Stimulated activated CD8-positive, alpha-beta memory T cell treated with anti-CD3 and anti-CD28 coated beads, Interleukin-2, amount 100 ng/mL, for 48 hours (primary cell): ENCODE measurements at places on chromosomes 12 and 14.

DNA sequence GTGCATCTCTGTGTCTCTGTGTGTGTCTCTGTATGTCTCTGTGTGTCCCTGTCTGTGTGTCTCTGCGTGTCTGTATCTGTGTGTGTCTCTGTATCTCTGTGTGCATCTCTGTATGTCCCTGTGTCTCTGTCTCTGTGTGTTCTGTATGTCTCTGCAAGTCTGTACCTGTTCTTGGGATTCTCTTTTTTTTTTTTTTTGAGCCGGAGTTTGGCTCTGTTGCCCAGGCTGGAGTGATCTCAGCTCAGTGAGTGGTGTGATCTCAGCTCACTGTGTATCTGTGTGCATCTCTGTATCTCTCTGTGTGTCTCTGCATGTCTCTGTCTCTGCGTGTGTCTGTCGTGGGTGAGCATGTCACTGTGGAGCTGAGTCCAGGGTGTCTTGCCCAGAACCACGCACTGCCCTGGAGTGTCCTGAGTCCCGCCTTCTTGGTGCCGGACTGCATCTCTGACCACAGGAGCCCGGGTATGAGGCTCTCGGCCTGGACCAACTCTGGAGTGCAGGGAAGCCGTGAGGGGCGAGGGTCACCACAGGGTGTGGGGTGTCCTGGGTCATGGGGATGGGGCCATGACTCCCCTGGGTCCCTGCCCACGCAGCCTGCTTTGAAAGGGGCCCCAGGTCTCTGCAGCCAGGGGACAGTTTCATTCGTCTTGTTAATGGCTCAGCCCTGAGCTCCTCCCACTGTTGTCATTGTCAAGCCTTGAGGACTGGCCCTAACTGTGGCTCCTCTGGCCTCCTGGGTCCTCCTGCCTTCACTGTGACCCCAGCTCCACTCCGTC, 11.8 kb downstream of the MYL2 start:
- DNase-seq: no peak

DNA sequence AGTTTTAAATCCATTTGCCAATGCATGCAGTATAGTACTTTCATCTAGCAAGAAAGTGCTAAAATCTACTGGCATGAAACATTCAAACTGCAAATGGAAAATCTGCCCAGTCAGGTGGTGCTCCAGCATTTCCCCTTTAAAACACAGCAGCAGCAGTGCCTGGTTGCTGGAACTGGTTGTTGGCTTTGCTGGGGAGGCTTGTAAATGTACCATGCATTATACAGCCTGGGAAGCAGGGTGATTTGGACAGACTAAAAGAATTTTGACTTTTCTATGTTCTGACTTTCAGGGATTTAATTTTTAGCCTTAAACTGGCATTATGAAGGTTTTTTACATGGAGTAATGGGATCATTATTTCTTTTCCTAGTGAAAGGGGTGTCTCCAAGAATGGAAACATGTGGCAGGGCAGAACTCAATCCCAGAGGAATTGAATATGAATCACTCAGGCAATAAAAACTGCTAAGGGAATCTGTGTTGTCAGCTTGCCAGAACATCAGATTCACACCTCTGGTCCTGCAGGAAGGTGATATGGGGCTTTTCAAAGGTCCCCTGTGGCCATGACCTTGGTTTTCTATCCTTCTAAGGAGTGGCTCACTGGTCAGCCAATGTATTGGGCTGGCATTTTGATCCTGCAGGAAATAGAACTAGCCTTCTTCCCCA, 9.0 kb upstream of the PAX9 start:
- DNase-seq: no peak

- DNase-seq: no peak
Observed at GRCh38 chr12:15541996-15542631, 219.8 kb downstream of the PTPRO start.

- no peak for DNase-seq
Observed at GRCh38 chr12:40378691-40379090, 153.9 kb downstream of the LRRK2 start.

DNA sequence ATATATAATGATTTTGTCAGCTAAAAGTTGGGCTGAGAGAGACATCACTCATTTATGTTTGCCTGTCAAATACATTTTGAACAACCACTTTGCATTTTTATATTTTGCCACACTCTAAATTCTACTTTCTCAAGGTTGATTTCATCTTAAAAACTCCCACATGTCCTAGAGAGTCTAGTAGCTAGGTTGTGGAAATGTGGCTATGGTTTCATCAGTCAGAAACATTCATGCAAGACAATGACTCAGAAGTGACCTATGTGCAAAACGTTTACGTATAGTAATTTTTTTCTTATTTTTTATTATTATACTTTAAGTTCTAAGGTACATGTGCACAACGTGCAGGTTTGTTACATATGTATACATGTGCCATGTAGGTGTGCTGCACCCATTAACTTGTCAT, 27.4 kb upstream of the PRKD1 start:
- no peak for DNase-seq
